ENCODE measurements at places on chromosomes 2 and 18.

DNA sequence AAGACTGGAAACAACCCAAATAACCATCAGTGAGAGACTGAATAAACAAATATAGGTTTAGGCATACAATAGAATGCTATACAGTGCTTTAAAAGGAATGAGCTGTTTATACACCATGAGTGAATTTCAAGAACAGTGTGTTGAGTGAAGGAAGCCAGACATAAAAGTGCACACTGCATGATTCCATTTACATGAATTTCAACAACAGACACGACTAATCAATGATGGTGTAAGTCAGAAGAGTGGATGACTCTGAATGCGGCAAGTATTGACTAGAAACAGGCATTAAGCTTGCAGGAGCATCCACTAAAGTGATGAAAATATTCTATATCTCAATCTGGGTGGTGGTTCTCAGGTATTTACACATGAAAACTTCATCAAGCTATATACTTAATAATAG lies 142.7 kb upstream of the SLC39A10 start:
- DNase-seq = no peak

- no peak for DNase-seq
Measured at GRCh38 chr18:32296851-32297250, 107.0 kb downstream of the MEP1B start.

GRCh38 chr18:23703057-23703986 lies 14.1 kb downstream of the LAMA3 start:
- DNase-seq = peak; percentile 71

GRCh38 chr2:8508766-8509165 lies 173.1 kb upstream of the ID2 start:
- DNase-seq = no peak

GRCh38 chr18:69817335-69817940 lies 130.2 kb downstream of the CD226 start:
- no peak for DNase-seq

- peak; percentile 85 for DNase-seq
Measured at GRCh38 chr18:22169011-22169888, at the start of gene GATA6. Gene GATA6 (plus strand): TSS chr18:22169589. CDS start chr18:22171145, 1,556 bp downstream.

- DNase-seq = no peak
Measured at GRCh38 chr2:147696426-147696825, 148.4 kb upstream of the ACVR2A start.

DNA sequence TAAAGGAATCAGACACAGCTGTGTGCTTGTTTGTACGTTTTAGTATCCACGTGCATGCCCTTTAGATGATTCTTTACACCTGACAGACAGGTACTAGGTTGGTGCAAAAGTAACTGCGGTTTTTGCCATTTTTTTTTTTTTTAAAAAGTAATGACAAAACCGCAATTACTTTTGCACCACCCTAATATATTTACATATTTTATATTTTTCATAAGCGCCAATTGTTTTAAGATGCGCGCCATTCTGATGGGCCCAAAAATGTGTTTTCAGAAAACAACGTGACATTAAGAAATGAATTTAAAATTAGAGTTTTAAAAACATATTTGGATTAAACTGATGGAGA lies 972 bp upstream of the COBLL1 start:
- DNase-seq = no peak

DNA sequence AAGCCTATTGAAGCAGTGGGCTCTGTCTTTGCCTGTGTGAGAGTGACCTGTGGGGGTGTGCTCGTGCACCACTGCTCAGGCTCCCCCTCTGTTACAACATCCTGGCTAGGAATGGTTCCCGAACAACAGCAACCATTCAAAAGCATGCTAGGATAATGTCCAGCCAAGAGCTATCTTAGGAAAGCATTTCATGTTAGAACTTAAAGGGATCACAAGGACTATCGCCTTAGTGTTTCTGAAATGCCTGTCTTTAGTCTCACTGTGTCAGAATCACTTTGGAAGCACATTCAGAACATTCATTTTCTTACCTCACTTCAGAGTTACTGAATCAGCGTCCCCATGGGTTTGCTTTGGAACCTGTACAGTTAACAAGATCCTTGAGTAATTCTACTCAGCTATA lies 134.9 kb upstream of the DSEL start:
- DNase-seq = no peak

- DNase-seq = no peak
Measured at GRCh38 chr2:199772035-199772976, 78.7 kb downstream of the FTCDNL1 start.

- no peak for DNase-seq
Measured at GRCh38 chr2:223513771-223514455, 88.2 kb downstream of the SCG2 start.

DNA sequence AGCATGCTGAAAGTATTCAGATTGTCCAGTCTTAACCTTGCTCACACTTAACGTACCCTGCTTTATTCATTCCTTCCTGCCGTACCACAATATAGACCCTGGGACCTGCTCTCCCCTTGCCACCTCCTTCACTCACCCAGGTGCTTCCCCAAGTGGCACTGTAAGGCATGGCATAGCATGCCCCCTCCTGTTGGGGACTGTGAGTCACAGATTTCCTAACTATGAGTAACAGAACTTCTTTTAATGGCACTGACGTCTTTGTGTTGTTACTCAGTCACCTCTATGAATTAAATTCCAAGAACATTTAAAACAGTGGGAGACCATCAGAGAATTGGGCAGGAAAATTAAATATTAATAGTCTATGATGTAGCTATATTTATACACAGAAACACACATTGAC lies 117.2 kb downstream of the CTNNA2 start:
- DNase-seq = no peak

- no peak for DNase-seq
Measured at GRCh38 chr2:100568989-100569388, 6.2 kb downstream of the PDCL3 start.

DNA sequence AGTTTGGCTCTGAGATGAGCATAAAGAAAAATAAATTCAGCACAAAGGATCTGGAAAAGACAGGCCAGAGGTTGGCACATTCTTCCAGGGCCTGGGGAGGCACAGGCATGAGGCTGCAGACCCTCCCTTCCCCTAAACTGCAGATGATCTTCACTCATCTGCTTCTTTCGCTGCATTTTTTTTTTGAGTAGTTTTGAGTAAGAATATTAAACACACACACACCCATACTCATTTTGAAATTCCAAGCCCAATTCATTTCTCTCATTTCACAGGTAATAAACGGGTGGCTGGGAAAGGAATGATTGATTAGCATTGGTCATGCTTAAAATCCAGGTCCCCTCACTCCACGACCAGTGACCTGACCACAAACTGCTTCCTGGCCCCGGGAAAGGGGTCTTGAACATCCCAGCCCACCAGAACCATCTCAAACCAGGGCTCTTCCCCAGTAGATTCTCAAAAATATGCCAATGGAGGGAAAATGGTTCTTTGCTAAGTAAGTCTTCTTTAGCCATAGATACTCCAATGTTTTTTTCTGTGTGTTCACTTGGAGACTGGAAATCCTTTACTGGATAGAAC lies 219.6 kb downstream of the ANAPC1 start:
- no peak for DNase-seq

- no peak for DNase-seq
Measured at GRCh38 chr18:61612517-61612916, 279.3 kb downstream of the CDH20 start.

- peak; percentile 19 for DNase-seq
Measured at GRCh38 chr18:63505566-63506335, 29.0 kb downstream of the SERPINB5 start.

- no peak for DNase-seq
Measured at GRCh38 chr2:55163941-55164390, 68.1 kb downstream of the CLHC1 start.

DNA sequence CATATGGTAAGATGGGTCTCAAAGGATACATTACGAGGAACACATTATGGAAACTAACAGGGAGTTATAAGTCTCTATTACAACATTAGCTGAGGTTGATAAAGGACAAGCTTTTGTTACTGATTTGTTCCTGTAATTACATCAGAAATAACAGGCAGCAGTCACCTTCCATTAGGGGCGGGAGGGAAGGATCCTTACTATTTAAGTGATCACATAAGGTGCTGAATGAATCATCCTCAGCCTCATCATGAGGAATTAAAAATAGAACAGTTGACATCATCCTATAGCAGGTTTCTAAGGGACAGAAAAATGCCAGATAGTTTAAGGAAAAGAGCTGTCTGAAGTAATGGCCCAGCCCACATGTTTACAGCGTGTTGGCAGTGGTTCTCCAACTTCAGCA lies 86.9 kb upstream of the MGAT5 start:
- peak; percentile 8 for DNase-seq

DNA sequence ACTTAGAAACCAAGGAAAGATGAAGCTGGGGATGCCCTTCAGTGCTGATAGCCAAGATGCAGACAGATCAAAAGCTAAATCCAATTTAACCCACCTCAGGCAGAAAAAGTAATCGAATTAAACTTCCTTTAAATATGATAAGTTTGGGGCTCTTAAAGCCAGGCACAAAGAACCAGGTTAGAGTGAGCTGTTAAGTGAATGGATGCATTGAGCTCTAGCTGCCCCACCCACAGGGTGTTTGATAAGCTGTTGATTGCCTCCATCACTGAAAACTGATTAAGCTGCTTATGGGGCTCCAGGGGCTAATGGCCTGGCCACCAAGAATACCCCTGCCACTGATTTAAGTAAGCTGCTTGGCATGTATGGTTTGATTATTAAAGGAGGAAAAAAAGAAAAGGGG lies 119.8 kb downstream of the PLEKHM3 start:
- DNase-seq = no peak

GRCh38 chr2:219294356-219295351 lies 14.5 kb downstream of the PTPRN start:
- peak; percentile 78 for DNase-seq

DNA sequence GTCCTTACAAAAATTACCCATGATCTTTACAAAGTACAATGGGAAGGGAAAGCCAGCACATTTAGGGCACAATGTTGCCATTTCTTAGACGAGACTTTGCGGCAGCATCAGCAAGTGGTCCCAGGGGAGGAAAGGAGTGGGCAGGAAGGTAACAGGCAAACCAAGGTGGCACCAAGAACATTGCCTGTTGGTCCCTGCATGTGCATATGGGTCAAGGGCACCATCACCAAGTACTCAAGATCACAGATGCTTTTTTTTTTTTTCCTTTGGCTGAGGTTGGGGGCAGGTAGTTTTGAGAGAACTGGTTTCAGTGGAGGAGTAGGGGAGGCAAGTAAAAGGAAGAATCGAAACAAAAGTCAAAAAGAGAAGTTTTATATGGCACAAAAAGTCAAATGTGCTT lies 752 bp upstream of the CYTIP start:
- no peak for DNase-seq

- peak; percentile 42 for DNase-seq
Measured at GRCh38 chr2:186129767-186130581, 356.1 kb upstream of the ZC3H15 start.

DNA sequence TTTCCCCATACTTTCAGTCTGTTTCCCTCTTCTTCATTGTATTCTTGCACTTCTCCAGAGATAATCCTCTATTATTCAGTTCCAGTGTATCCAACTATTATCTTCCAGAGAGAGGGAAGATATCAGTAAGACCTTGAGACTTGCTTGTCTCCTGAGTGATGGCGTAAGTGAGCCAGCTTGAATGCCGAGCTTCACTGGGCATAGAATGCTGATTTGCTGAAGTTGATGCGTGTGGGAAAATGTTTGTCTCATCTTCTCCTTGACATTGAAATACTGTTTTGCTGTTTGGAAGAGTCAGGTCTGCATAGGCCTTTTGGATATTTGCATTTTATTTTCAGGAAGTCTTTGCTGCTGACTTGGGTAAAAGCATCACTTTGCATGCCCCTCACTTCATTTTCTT lies 41.1 kb upstream of the MGAT5 start:
- DNase-seq = no peak
